Vagina (tissue), 2 donors: ENCODE measurements at places on chromosomes 12 and 14. TPM values are rescaled to one million over a fixed set of nuclear protein-coding genes. Genes with fewer than 3 reads are reported as not detected.

- no peak for DNase-seq
Measured at GRCh38 chr14:64218344-64219240, 75.6 kb downstream of the ESR2 start.

- no peak for DNase-seq
Measured at GRCh38 chr12:53795927-53796326, 44.1 kb upstream of the CISTR start.

- DNase-seq: no peak
Measured at GRCh38 chr14:54572316-54572715, 5.4 kb downstream of the SAMD4A start.

- no peak for DNase-seq
Measured at GRCh38 chr12:55996201-55996714, 818 bp upstream of the SUOX start.

DNA sequence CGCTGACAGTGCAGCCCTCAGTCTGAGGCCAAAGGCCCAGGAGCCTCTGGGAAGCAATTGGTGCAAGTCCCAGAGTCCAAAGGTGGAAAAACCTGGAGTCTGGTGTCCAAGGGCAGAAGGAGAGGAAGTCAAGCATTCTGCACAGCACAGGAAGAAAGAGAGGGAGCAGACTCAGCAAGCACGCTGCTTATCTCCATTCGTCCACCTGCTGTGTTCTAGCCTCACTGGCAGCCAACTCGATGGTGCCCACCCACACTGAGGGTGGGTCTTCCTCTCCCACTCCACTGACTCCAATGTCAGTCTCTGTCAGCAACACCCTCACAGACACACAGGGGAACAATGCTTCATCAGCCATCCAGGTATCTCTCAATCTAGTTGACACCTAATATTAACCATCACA is 38.8 kb downstream of the HELB start:
- DNase-seq: no peak

Gene SERPINA5
- 3.7 TPM for total RNA-seq
